Pulmonary artery endothelial cell (primary cell): ENCODE measurements at places on chromosomes 11 and 22.
A peak's percentile ranks its signal among the peaks of the same experiment; 100 is the strongest.

DNA sequence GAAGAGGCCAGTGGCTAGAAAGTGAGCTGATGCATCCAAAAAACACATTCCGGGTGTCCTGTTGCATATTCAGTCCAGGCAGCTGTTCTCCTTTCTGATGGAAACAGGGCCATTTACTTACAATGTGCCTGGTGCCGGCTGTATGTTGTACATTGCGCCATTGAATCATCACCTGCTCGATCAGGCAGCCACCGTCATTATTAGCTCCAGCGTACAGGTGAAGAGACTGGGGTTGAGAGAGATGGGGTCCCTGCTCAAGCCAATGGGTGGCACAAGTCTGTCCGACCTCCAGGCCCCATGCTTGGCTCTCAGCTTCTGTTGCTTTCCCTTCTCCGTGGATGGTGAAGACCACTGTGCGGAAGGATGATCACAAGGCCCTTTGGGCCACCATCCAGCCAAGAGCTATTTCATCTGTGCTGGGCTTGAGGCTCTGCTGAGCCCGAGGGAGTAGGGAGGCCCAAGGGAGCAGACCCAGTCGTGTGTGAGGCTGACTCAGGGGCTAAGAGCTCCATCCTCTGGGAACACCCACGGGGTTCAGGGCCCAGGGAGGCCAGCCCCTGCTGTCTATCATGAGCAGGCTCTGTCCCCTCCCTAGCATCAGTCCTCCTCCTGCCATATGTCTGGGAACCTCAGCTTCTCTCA lies 20.7 kb upstream of the EMID1 start:
- DNase-seq = no peak

GRCh38 chr11:121070951-121071845 lies 29.8 kb upstream of the TECTA start:
- DNase-seq = no peak

- DNase-seq = peak; percentile 96
Measured at GRCh38 chr11:114179234-114179941, 116.8 kb upstream of the NNMT start.

DNA sequence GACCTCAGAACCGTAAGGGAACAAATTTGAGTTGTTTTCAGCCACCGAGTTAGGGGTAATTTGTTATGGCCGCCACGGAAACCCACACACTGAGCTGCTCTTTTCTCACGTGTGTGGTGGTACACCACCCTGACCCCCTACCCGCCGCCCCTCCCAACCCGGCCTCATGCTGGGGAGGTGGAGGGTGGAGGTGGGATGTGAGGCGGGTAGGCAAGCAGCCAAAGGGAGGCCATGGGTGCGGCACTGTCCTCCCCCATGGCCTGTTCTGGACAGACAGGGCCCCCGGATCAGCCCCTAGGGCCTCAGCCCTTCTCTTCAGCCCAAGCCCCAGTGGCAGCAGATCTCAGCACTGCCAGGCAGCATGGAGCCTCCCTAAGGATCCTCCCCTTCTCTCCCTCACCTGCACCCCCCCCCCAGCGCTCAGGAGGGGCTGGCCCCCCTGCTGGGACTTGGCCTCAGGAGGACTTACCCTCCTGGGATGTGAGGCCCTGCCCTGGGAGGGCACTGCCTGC lies 7.9 kb downstream of the PRR5 start:
- no peak for DNase-seq

DNA sequence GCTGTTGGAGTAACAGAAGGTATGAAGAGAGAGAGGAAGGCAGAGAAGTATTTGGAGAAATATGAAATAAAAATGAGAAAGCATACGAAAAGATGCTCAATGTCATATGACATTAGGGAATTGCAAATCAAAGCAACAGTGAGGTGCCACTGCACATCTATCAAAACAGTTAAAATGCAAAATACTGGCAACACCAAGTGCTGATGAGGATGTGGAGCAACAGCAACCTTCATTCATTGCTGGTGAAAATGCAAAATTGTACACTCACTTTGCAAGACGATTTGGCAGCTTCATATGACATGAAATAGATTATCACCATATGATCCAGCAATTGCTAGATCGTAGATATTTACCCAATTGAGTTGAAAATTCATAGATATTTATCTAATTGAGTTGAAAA lies 9.4 kb upstream of the SPDYC start:
- no peak for DNase-seq

DNA sequence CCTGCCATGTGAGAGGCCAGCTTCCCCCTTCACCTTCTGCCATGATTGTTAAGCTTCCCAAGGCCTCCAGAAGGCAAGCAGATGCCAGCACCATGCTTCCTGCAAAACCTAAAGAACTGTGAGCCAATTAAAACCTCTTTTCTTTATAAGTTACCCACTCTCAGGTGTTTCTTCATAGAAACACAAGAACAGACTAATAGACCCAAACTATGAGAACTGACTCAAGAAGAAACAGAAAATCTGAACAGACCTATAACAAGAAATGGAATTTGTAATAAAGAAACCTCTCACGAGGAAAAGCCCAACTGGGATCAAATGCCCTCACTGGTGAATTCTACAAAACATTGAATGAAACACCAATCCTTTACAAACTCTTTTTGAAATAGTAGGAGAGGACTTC lies 12.0 kb downstream of the NPAT start:
- DNase-seq = no peak

GRCh38 chr22:37072673-37073072 lies 21.1 kb downstream of the KCTD17 start:
- no peak for DNase-seq

- DNase-seq = no peak
Measured at GRCh38 chr11:11403763-11404725, 51.0 kb upstream of the CSNK2A3 start.

DNA sequence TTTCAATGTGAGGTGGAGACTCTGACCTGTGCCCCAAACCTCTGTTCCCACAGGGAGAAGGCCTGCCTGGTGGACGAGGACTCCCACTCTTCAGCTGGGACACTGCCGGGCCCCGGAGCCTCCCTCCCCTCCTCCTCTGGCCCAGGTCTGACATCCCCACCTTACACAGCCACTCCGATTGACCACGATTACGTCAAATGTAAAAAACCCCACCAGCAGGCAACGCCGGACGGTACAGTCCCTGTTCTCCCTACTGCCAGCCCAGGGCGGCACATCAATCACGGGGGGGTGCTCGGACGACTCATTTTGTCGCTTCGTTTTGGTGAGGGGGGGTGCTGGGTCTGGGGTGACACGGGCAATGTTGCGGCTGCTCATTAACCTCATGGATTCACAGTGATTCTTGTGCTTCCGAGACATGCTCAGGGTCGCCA lies 83.3 kb upstream of the SUSD2 start:
- no peak for DNase-seq

- DNase-seq = no peak
Measured at GRCh38 chr11:104259121-104259610, 95.2 kb upstream of the PDGFD start.

- no peak for DNase-seq
Measured at GRCh38 chr11:105371311-105371710, 231.7 kb upstream of the CARD18 start.

GRCh38 chr11:14010665-14011064 lies 48.1 kb downstream of the SPON1 start:
- DNase-seq = no peak

- DNase-seq = no peak
Measured at GRCh38 chr11:12604557-12605153, 69.6 kb upstream of the TEAD1 start.

- no peak for DNase-seq
Measured at GRCh38 chr11:119691701-119692539, 37.1 kb downstream of the NECTIN1 start.

DNA sequence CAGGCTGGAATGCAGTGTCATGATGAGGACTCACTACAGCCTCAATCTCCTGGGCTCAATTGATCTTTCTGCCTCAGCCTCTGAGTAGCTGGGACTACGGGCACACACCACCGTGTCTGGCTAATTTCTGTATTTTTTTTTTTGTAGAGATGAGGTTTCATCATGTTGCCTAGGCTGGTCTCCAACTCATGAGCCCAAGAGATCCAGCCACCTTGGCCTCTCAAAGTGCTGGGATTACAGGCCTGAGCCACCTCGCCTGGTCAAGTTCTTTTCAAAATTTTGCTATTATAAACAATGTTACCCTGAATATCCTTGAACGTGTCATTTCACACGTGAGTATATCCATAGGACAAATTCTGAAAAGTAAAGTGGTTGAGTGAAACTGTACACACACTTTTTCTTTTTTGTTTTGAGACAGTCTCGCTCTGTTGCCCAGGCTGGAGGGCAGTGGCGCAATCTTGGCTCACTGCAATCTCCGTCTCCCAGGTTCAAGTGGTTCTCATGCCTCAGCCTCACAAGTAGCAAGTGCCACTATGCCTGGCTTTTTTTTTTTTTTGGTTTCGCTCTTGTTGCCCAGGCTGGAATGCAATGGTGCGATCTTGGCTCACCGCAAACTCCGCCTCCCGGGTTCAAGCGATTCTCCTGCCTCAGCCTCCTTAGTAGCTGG lies 21.6 kb upstream of the EP300 start:
- DNase-seq = no peak

DNA sequence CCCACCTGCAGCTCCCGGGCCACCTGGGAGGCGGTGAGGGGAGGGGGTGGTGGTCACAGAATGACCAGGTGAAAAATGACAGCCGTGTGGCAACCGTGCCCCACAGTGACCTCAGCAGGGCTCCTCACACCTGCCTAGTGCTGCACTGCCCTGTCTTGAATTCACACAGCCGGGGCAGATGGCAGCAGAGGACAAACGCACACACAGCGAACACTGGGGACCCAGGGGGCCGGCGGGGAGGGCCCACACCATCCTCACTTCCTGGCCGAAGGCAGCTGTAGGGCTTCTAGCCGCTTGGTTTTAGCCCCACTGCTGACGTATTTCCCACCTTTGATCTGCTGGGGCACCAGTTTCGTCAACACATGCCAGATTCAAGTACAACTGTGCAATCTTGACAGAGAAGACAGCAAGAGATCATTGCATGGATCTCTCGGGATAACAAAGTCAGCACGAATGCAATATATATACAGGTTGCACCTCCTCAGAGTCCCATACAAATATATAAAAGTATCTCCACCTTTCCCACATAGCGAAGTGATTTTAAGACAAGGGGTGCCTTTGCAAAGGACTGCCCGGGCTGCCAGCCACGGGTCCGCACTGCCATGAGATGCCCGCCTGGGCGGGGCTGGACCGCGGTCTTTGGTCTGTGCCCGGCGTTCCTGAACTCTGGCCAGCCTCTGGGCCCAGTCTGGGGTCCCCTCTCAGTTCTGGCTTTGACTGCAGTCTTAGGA lies 26.9 kb downstream of the TRMU start:
- DNase-seq = no peak
